Stimulated activated naive CD8-positive, alpha-beta T cell treated with anti-CD3 and anti-CD28 coated beads, Interleukin-15, Interleukin-2, amounts not matched to agents 100 U/mL and 50 U/mL, for 24 hours (primary cell): ENCODE measurements at places on chromosomes 4 and X.
A peak's percentile ranks its signal among the peaks of the same experiment; 100 is the strongest.

DNA sequence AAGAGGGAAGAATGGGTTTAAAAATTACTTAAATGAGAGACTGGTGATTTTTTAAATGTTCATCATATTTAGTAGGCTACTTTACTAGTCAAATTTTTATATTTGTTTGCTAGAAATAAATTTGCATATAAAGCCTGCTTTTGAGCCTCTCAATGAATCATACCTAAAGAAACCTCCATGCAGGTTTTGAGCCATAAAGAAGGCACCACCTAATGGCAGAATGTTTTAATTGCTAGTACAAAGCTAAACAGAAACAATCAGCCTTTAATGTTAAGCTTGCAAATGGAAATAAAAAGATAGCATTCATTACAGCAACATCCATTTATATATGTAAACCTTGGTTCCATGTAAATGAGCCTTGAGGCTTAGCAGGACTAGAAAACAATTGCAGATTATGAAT lies 989.7 kb downstream of the CCSER1 start:
- DNase-seq, result no peak

DNA sequence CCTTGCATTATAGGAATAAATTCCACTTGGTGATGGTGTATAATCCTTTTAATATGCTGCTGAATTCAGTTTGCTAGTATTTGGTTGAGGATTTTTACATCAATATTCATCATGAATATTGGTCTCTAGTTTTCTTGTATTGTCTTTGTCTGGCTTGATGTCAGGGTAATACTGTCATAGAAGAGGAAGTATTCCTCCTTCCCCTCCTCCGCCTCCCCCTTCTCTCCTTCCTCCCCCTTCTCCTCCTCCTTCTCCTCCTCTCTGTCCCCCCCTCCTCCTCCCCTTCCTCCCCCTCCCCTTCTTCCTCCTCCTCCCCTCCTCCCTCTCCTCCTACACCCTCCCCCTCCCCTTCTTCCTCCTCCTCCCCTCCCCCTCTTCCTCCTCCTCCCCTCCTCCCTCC lies 65.8 kb downstream of the RGS12 start:
- no peak for DNase-seq

DNA sequence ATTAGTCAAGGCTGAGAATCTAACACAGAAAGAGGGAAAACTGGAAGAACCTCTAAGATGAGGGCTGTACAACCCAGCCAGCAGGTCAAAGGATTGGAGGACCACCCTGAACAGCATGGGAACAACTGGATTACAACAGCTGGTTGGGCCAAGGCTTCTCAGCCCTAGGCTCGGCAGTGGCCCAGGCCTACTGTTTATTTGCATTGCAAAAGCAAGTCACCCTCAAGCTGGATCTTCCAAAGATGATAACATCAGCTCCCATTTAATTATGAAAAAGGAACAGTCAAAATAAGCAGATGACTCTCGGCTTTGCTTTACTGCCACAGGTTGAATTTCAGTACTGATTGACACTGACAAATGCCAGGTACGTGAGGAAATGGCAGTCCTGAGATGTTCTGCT lies 61.8 kb downstream of the GPC3 start:
- no peak for DNase-seq

DNA sequence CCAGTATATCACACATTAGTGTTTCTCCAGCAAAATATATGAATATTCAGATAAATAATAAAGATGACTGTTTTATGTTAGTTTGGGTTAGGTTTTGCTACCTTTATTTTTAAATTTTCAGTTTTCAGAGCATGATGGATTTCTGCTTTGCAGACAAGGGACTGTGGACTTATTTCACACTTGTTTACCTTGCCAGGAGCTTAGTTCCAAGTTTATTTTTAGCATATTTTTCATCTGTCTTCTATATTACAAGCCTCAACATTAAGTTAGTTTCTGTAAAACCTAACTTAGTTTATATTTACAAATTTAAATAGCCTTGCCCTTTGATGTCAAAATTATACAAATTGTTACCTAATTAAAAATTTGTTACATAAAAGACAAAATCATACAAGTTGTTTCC lies 163.4 kb downstream of the FBXW7 start:
- no peak for DNase-seq

DNA sequence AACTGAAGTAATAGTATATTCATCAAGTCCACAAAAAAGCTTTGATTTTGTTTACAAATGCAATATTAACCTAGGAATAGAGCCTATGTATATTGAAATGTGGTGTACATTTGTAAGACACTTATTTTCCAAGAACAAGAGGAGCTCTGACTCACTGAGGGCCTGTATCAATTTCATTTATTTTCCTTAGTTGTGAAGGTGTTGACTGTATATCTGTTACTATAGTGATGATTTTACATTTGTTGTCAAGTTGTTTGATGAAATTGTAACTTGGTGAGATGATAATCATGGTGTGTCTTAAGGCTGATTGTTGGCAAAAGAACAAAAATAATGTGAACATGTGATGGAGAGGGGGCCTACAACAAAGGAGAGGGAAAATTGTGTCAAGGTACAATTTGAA lies 274.9 kb upstream of the TEX13A start:
- DNase-seq, result no peak

DNA sequence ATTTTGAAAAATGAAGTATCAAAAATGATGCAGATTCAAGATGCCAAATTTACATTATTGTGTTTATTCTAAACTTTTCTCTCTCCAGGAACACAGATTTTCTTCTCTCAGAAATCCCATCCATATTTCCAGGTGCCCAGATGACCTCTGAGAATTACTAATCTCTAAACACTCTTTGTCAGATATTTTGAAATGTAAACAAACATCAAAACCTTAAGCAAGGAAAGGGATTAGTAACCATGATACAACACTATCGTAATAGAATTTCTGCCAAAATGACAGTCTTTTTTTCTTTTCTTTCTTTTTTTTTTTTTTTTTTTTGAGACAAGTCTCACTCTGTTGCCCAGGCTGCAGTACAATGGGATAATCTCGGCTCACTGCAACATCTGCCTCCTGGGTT lies 76.7 kb downstream of the PDS5A start:
- DNase-seq, result no peak

DNA sequence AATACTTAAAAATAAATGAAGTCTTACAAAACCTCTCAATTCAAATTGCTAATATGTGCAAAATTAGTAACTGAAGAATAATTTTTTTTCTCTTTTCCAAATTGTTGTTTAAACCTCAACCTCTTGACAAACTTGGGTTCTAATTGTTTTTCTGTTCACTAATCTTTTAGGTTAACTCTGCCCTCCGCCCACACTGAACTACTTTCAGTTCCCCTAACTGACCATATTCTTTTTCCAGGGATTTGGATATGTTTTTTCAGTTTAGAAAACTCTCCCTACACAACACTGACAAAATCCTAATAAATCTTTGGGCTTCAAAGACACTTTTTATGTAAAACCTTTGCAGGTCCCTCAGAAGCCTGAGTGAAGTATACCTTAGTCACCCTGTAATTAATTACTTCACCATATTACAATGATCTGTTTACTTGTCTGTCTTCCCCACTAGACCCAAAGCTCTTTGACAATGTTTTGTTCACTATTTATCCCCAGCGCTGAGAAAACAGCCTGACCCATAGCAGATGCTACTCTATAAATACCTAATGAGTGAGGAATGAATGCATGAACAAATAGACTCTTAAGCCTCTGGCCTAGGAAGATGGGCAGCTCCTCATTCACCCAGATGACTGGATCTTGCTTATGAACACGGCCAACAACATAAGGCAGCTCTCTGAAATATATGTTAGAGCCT lies 134.9 kb downstream of the MAML3 start:
- DNase-seq, result no peak

DNA sequence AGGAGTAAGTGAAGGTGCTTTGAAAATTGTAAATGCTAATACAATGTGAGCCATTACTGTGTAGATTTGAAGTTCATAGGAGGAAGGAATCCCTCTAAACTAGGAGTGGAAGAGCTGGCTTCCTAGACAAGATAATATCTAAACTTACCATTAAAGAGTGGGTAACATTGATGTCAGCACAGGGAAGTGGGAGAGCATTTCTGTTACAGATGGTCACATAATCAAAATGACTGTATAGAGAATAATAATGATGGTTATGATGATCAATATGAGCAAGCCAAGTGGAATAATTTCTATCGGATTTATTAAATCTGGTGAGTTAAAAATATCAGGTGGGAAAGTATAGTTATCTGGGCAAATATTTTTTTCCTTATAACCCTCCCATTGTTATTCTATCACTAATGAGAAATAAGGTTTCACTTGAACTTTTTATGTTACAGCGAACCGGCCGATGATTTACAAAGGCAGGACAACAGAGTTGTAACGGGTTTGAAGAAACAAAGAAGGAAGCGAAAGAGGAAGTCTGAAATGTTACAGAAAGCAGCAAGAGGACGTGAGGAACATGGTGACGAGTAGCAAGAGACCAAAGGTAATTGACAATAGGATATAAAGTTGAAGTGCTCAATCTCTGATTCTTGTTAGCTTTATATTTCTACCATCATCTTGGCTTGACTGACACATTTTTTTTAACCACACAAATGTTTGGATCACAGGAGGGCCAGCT lies 43.5 kb downstream of the FMR1NB start:
- DNase-seq, result no peak

GRCh38 chrX:138897621-138898492 lies 186.3 kb upstream of the FGF13 start:
- DNase-seq, result no peak

GRCh38 chrX:139297638-139298037 lies 232.9 kb upstream of the F9 start:
- no peak for DNase-seq

- DNase-seq, result no peak
Observed at GRCh38 chrX:137118136-137118535, 84.3 kb upstream of the GPR101 start.

DNA sequence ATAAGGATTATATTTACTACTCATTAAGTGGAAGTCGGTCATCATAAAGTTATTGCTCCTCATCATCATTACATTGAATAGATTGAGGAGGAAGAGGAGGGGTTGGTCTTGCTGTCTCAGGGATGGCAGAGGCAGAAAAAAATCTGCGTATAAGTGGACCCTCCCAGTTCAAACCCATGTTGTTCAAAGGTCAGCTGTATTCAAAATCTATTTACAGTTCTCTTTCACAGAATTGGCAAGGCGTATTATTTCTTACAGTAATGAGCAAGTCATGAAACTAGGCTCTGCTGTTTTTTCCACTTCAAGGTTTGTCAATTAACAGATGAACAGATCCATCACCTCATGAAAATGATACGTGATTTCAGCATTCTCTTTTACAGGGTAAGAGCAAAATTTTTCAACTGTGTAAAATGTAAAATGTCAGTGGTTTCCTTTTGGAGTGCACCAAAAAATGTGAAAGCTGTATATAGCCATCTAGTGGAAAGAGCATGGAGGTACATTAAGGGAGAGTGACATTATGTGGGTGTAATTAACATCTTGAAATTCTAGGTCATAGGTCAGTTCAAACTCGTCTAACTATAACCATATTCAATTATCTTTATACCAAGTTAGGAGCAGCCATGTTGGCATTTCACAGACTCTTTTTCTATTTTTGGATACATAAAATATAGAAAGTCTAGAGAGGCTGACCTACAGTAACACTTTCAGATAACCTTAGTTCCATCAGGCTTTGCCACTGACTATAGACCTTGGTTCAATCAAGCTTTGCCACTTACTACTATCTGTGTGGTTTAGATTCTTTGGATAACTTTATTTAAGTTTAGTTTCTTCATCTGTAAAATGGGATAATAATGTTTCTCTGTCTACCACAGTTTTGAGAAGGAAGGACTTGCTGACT lies 30.1 kb downstream of the NEIL3 start:
- DNase-seq, result no peak

- no peak for DNase-seq
Observed at GRCh38 chr4:6873291-6873690, 36.3 kb upstream of the TBC1D14 start.

DNA sequence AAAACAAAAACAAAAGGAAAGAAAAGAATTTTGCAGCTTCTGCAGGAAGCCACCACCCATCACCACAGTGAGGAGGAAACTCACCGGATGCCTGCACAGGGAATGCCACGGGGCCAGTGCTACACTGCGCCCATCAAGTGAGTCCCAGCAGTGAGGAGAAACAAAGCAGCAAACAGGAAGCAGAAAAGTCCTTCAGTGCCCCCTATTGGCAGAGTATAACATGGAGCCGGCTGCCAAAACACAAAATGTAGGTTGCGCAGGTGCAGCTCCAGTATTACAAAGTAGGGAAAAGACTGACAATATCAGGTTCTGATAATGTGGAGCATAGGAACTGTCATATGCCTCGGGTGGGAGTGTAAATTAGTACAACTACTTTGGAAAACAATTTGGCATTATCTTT lies 23.3 kb upstream of the SCML2 start:
- DNase-seq, result peak; percentile 12

DNA sequence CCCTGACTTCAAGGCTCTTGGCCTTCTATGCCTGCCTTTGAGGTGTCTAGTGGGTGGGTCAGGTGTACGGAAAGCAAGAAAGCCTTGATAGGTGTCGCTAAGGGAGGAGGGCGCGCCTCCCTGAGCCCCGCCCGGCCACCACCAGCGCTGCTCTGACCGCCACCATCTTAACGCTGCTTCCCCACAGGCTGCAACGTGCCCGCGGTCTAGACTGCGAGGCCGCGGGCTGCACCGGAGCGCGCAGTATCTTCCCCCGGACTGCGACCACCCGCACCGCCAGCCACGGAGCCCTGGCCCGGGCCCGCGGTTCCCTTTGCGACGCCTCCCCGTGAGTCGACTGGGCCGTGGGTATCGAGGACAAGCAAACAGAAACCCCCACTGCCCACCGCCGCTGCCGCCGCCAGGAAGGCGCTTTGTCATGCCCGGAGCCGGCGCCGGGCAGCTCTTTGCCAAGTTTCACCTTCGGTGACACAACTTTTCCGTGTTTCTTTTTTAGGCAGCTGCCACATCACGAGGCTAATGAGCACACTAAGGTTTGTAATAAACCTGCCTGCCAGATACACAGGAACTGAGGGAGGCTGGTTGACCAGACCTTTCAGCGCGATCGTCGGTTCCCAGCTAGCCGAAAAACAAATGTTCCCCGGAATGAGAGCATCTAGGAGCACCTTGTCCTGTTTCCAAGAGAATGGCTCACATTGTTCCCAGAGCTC lies 335.8 kb upstream of the F9 start:
- DNase-seq, result peak; percentile 3

GRCh38 chr4:40427128-40427527 lies 92.0 kb downstream of the CHRNA9 start:
- DNase-seq, result no peak

- no peak for DNase-seq
Observed at GRCh38 chr4:138897811-138898226, 117.8 kb upstream of the NOCT start.

GRCh38 chr4:39750216-39750615 lies 52.3 kb downstream of the UBE2K start:
- no peak for DNase-seq

- no peak for DNase-seq
Observed at GRCh38 chr4:121064482-121064881, 7.9 kb downstream of the NDNF start.

DNA sequence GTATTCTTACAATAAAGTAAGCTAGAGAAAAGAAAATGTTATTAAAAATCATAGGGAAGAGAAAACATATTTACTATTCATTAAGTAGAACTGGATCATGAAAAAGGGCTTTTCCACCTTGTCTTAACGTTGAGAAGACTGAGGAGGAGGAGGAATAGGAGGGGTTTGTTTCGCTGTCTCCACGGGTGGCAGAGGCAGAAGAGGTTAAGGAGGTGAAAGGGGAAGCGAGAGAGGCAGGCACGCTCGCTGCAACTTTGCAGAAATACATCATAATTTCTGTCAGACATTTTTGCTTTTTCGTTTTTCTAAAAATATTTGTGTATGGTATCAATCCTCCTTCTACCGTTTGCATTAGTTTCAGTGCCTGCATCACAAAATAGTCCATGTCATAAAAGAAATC lies 2375.1 kb upstream of the AGA start:
- DNase-seq, result no peak

- DNase-seq, result no peak
Observed at GRCh38 chr4:99131378-99131777, 12.7 kb downstream of the ADH4 start.
